ENCODE measurements at places on chromosomes 12 and 14. TPM values are rescaled to one million over a fixed set of nuclear protein-coding genes. Genes with fewer than 3 reads are reported as not detected.

Gene AKAP5
- total RNA-seq: 0.86 TPM

Gene TSPAN19
- total RNA-seq: not detected

Gene MGAT4C
- not detected for total RNA-seq

Gene ERC1
- total RNA-seq: 33.2 TPM

Gene RND1
- total RNA-seq: 0.44 TPM

Gene C12orf54
- not detected for total RNA-seq

Gene CLEC6A
- not detected for total RNA-seq

Gene DHH
- under 0.01 TPM for total RNA-seq

Gene DCD
- total RNA-seq: not detected

Gene EXOC3L4
- 2.4 TPM for total RNA-seq

Gene SIRT4
- 0.86 TPM for total RNA-seq

Gene RNU6-8
- not detected for total RNA-seq

Gene ASCL1
- not detected for total RNA-seq

Gene GPR135
- total RNA-seq: 4.2 TPM

Gene KRT79
- total RNA-seq: 0.72 TPM

Gene ATL1
- 0.66 TPM for total RNA-seq

Gene SMOC1
- total RNA-seq: not detected

Gene TAS2R10
- total RNA-seq: 0.44 TPM

Gene IAPP
- total RNA-seq: not detected

Gene KRT74
- total RNA-seq: not detected

Gene LIN7A
- 0.57 TPM for total RNA-seq

Gene TAS2R20
- 6.4 TPM for total RNA-seq

Gene SMCO2
- 0.22 TPM for total RNA-seq

Data from placental pericyte (primary cell).